HT-29 (cell line): ENCODE measurements at places on chromosomes 4 and X.

DNA sequence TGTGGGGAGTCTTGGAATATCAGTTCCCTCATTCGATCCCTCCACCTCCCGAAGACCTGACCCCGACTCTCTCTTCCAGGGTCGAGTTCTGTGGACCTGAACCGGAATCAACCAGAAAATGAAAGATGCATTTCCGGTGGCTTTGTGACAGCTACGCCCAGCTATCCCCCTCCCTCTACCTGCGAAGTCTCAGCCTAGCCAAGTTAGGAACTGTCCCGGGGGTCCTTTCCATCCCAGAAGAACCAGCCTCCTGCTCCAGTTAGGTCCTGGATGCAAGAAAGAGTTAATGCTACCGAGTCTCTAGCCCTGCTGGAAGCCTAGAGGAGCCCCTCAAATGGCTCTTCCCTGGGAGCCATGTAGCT lies 13.4 kb upstream of the ETDC start:
- DNase-seq = no peak

- DNase-seq = no peak
These were observed 8.8 kb downstream of the WDR13 start for GRCh38 chrX:48606091-48606490.

GRCh38 chr4:3681191-3681590 lies 85.0 kb upstream of the ADRA2C start:
- no peak for DNase-seq

DNA sequence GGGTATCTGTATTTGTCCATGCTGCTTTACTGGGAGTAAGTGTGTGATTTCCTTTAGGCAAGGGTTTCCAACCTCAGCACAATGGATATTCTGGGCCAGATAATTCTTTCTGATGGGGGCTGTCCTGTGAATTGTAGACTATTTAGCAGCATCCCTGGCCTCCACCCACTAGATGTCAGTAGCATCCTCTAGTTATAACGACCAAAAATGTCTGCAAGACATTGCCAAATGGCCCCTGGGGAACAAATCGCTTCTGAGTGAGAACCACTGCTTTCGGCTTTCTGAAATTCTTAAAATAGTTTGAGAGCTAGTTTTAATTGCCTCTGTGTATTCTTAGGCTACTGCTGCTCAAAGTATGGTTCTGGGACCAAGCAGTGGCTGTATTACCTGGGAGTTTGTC lies 81.2 kb upstream of the GPM6B start:
- peak; percentile 7 for DNase-seq

DNA sequence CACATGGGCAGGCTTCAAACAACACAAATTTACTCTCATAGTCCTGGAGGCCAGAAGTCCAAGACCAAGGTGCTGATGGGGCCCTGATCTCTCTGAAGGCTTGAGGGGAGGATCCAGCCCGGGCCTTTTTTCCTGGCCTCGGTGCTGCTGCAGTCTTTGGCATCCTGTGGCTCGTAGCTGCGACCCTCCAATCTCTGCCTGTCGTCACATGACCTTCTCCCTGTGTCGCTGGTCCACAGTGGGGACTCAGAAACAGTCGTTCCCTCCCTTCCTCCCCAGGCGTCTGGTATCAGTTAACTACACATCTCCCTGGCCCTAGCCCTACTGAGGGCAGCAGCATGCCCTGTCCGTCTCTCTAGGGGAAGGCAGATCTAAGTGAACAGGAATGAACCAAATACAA lies 19.1 kb upstream of the MSX1 start:
- DNase-seq = no peak

GRCh38 chr4:183909801-183910200 lies 4.7 kb downstream of the STOX2 start:
- no peak for DNase-seq

DNA sequence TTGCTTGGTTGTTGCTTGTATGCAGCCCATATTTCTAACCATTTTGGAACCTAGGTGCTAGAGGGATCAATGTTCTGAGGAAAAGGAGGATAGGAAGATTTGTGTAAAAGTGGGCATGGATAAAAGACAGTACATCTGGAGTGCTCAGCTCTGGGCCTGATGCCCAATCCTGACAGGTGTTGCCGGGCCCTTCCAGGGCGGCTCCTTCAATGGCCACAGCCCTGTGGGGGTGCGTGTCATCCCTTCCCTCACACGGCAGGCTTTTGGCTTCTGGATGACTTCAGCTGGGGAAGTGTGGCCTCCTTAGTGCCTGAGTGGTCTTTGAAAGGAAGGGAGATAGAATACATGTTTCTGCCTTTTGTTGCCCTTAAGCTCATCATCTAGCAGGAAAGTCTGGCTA lies 47.2 kb downstream of the NELFA start:
- DNase-seq = no peak

DNA sequence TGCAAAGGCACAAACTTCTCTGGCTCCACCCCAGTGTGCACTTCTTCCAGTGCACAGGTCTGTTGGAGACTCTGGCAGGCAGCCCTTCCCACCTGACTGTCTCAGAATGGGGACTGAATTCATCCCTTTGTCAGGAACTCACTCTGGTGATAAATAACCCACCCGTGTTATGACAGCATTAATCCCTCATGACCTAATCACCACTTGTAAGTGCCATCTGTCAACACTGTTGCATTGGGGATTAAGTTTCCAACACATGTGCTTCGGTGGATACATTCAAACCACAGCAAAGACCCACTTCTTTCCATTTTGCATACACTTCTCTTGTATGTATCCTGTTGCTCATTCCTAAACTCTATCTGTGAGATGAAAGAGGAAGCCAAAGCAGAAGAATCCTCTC lies 1002.9 kb upstream of the IGFBP7 start:
- no peak for DNase-seq

DNA sequence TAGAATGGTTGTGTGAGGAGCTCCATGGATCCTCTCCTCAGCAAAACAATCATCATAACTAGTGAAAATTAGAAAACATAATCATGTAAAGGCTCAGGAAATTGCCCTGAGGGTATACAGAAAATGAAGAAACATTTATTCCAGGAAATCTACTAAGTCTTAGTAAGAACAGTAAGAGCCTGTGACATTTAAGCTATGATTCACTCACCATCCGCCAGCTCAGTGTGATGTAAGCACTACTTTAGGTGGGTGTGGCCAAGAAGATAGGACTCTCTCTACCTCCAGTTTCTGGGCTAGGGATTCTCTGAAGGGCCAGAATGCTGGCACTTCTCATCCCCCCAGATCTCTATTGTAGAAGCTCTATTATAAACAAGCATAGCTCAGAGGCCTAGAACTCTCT lies 147.5 kb downstream of the DLG3 start:
- no peak for DNase-seq
